Left lung (tissue), 14 donors: ENCODE measurements at places on chromosomes 13 and 19. TPM values are rescaled to one million over a fixed set of nuclear protein-coding genes. Genes with fewer than 3 reads are reported as not detected.
A peak's percentile ranks its signal among the peaks of the same experiment; 100 is the strongest.

TLE2 gene
- 196 TPM for polyA plus RNA-seq

DNMT1 gene
- polyA plus RNA-seq, result 151 TPM

CYP4F8 gene
- not detected for polyA plus RNA-seq

GARIN5A gene
- 4.8 TPM for polyA plus RNA-seq

LRRC25 gene
- polyA plus RNA-seq, result 1.9 TPM

RASAL3 gene
- 2.4 TPM for polyA plus RNA-seq

DNA sequence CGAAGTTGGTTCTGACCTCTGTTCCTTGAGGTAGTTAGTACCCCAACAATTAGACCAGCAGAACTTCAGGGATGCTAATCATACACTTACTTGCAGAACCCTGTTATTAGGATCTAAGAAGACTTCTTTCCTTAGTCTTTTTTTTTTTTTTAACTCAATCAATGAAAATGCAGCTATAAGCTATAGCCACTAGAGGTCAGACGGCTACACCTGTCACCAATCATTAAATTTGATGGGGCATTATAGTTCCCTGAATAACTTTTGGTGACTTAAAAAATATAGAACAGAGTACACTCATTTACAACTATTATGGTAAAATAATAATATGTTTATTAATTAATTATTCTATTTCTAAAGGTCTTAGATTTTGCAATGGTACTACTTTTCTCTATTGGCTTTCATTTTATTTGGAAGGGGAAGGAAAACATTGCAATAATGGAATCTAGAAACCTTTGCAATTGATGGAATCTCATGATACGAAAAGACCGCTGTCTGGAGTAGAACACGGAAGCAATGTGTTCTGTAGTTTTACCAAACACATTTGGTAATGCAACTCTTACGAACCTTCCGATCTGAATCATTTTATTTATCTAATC lies 483.2 kb downstream of the DIAPH3 start:
- DNase-seq, result no peak

GRCh38 chr13:113098162-113098732 lies 7.3 kb upstream of the F7 start:
- DNase-seq, result no peak

- DNase-seq, result no peak
Measured at GRCh38 chr13:111458739-111459138, 138.3 kb downstream of the TEX29 start.

DNA sequence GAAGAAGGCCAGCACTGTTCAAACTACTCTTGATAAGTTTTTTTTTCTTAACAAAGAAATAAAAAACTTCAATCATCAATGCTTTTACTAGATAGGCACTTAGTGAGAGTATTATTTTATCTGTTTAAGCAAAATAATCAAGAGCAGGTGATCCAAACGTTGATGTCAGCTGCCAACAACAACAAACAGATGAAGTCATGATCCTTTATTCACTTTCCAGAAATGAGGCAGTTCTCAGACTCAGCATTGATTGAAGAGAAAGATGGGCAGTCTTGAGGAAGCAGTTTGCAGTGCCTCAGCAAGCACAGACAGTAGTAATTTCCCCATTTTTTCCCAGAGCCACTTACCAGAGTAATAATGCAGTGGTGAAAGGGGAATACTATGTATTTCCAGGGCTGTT lies 38.4 kb upstream of the CSNK1A1L start:
- DNase-seq, result no peak

DNA sequence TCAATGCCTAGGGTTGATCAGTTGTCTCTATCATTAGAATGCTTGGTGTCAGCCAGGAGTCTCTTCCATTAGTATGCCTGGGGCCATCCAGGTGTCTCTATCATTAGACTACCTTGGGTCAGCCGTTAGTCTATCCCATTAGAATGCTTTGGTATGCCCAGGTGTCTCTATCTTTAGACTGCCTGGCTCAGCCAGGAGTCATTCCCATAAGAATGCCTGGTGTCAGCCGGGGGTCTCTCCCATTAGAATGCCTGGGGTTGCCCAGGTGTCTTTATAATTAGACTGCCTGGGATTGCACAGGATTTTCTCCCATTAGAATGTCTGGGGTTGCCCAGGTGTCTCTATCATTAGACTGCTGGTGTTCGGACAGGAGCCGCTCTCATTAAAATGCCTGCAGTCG lies 1442.9 kb downstream of the UQCRFS1 start:
- no peak for DNase-seq

- no peak for DNase-seq
Measured at GRCh38 chr19:4910594-4911281, 1.4 kb downstream of the UHRF1 start.

DNA sequence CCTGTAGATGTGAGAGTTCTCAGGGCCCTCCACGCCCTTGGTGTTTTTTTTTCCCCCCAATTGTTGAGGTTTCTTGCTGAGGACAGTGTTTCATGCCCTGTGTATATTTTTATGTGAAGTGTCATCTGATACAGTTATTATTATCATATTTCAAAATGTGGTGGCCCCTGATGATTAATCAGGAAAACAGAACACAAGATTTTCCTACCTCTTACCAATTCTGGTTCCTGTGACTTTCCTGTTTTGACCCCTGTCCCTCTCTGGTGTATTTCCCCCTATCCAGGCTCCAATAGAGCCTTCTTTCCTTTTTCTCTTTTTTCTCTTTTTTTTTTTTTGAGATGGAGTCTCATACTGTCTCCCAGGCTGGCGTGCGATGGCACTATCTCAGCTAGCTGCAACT lies 642 bp downstream of the PSG8 start:
- DNase-seq, result no peak

- no peak for DNase-seq
Measured at GRCh38 chr13:110446575-110446890, 115.0 kb downstream of the RAB20 start.

DNA sequence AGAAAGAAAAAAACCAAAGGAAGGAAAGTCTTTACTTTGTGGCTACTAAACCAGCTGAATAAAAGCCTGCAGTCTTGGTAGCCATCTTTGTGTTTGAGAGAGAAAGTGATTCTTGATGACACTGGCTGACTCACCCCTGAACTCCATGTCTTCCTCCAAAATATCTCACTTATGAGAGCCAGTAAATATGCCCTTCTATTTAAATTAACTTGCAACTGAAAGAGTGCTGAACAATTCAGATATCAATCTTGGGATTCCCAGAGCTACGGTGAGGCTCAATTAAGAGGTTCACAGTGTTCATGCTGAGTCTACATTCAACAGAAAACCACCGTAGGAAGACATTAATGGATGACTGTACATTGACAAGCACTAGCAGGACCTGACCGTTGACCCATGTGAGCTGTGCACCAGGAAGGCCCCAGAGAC lies 57.9 kb downstream of the KCTD12 start:
- no peak for DNase-seq

DNA sequence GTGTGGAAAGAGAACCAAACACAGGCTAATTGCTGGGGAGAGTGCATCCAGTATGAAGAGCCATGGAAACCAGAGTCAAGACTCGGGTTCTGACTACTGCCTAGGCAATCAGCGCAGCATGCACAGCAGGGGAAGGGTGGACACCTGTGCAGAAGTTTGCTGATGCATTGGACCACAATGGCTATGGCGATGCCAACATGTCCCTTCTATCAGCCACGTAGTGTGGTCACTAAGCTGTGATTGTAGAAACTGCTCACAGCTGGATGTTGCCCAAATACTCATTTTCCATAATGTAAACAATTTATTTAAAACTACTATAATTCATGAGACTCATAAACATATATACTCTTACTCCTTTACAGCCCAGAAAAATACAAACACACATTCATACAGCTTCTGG lies 1718.2 kb downstream of the EFNB2 start:
- no peak for DNase-seq

DNA sequence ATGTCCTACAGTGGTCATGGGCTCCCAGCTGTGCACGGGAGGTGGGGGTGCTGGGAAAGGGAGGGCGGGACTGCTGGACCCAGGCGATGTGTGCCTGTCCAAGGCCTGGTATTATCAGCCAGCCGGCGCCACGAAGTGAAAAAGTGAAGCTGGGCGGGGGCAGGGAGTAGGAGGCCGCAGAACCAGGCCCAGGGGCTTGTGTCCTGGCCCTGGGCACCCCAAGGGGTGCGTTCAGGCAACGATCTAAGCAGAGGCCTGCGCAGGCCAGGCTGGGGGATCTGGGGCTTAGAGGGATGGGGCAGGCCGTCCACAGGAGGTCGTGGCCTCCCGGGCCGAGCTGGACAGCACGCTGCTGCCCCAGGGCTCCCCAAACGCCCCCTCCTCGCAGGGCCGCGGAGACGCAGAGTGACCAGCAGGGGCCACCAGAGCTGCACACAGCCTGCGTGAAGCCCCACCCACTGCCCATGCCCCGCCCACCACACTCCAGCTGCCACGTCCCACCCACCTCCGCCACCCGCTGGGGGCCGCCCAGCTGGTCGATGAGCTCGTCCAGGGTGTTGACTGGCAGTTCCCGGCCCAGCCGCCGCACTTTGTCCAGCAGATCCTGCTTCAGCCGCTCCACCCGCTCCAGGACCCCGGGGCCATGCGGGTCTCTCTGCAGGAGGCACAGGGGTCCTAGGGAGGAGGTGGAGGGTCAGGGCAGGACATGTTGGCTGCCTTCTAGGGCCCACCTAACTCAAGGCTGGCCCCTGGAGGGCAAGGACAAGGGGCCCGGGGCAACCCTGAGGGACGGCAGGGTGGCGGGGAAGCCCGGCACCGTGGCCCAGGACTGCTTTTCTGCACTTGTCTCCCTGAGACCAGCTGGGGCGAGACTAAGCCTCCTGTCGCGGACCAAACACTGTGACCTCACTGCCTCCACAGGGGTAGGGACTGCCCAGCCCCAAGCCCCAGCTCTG lies 9.5 kb downstream of the GPX4 start:
- DNase-seq, result peak; percentile 95

DNA sequence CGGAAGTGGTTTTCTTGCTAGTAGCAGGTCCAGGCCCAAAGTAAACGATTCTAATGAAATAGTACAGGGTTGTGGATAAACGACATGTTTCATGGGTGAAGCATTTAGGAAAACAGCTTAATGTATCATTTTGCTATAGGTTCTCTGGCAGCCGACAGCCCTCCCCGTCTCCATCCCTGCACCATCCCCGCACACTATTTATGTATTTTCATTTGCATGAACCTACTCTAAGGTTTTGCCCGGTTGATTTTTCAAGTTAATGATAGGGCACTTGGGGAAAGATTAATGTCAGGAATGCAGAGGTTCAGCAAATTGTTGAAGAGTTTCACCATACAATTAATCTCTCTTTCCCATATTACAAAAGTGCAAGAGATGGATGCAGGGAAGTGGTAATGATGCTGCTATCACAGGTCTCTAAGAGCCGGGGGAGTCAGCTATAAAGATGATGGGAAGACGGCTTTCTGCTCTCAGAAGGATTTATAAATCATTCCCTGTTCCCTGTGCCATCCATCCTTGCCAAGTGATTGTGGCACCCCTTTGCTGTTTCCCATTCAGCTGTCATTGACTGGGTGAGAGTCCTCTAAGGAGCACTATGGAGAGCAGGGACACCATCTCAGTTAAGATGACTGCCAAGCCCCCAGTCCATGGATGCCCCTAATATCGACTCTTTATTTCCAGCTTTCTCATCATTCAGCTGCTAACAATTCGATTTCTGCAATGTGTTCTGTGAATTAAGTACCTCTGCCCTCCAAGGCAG lies 186.3 kb downstream of the IRS2 start:
- DNase-seq, result no peak

DNA sequence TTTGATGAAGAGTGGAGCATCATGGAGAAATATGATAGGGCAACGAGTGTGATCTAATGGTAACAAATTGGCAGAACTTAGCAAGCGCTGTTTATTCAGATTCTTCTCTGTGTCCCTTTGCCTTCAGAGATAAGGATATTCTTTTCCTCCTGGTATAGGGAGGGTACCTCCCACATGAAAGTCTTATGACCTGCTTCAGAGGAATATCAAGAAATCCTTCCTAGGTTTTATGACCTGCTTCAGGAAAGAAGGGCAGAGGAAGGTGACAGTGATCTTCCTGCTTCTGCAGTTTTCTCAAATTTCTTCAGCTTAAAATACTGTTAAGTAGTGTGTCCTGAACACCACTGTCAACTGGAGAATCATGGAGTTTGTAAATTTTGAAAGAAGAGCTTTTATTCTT lies 144.3 kb downstream of the DNAJC15 start:
- DNase-seq, result no peak

GRCh38 chr19:41872775-41873647 lies 4.1 kb upstream of the CD79A start:
- peak; percentile 60 for DNase-seq

GRCh38 chr19:14476673-14477401 lies 1.7 kb upstream of the PTGER1 start:
- no peak for DNase-seq

GRCh38 chr13:78934336-78934735 lies 275.4 kb upstream of the OBI1 start:
- DNase-seq, result no peak
